GM12865 (cell line): ENCODE measurements at places on chromosomes 2 and 18.
A peak's percentile ranks its signal among the peaks of the same experiment; 100 is the strongest.

- DNase-seq = no peak
Measured at GRCh38 chr2:47488870-47489584, 86.1 kb downstream of the MSH2 start.

- peak; percentile 80 for DNase-seq
Measured at GRCh38 chr2:230537531-230537976, 121.6 kb downstream of the SP100 start.

GRCh38 chr18:22609642-22610041 is 191.9 kb upstream of the CTAGE1 start:
- no peak for DNase-seq

DNA sequence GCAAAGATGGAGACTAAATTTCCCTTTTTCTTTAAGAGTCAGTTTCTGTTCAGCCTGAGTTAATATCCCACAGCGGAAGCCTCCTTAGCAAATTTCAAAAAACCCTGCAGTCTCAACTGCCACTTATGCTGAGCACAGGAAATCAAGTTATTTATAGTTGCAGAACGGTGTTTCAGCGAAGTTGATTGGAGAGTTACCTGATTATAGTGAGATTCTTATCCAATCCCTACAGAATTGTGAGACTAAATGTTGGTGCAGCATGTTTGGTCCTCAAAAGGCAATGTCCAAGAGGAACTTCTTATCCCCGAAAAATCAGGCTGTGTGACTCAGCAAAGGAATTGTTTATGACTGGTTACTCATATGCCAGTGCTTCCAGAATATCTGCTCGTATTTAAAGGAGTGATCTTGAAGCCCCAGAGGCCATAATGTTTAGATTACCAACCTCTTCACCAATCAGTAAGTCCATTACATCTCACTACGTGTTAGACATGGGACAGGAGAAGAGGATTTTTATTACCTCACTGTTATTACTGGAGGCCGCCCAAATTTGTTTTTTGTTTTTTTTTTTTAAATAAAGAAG is 67.9 kb downstream of the LRRFIP1 start:
- DNase-seq = peak; percentile 82

DNA sequence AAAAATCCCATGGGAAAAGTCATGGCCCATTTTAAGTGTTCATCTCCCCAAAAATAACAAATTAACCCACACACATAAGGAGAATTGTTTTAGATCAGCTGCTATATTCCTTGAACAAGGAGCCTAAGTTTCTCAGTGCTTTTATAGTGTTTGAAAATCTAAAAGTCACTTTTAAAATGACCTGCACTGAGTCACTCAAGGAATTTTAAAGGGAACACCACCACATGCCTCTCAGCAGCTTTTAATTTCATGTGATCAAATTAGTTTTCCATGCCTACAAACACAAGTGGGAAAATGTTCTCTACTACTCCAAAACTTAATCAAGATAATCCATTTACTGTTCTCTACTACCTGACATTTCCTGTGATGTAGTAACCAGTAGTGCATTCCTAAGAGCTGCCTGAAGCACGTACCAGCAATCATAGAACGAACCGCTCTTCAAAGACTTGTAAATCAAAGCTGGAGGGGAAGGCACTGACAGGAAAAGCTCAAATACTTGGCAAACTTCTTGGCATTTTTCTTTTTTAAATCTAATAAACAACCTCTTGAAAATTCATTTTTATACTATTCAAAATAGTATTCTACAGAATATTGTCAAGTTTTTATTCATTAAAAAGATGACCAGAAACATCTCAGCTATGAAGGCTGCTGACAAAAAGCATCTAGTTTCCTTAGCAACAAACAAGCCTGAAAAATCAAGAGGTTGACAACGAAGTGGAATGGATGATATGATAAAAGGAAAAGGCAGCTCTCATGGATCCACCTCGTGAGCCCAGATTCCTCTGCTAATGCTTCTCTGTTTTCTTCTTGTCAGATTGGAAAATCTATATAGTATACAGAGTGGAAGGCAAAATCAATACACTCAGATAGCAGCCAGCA is 37.2 kb downstream of the LRPPRC start:
- DNase-seq = no peak

- no peak for DNase-seq
Measured at GRCh38 chr2:225937625-225938187, 538.2 kb downstream of the NYAP2 start.

DNA sequence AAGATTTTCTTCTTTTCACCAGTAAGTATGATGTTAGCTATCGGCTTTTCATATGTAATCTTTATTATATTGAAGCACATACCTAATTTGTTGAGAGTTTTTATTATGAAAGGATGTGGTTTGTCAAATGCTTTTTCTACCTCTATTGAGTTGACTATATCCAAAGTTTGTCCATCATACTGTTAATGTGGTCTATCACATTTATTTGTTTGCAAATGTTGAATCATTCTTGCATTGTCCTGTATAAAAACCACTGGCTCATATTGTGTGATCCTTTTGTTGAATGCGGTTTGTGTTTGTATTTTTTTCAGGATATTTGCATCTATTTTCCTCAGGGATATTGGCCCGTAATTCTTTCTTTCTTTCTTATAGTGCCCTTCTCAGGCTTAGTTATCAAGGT is 675.5 kb downstream of the NUP35 start:
- no peak for DNase-seq

GRCh38 chr2:105437708-105438103 is 38.9 kb upstream of the FHL2 start:
- DNase-seq = no peak

- no peak for DNase-seq
Measured at GRCh38 chr2:218722876-218723785, 12.5 kb downstream of the TTLL4 start.

- DNase-seq = no peak
Measured at GRCh38 chr18:44651478-44651877, 29.2 kb upstream of the SETBP1 start.

GRCh38 chr2:75396314-75396713 is 164.4 kb downstream of the EVA1A start:
- DNase-seq = no peak

DNA sequence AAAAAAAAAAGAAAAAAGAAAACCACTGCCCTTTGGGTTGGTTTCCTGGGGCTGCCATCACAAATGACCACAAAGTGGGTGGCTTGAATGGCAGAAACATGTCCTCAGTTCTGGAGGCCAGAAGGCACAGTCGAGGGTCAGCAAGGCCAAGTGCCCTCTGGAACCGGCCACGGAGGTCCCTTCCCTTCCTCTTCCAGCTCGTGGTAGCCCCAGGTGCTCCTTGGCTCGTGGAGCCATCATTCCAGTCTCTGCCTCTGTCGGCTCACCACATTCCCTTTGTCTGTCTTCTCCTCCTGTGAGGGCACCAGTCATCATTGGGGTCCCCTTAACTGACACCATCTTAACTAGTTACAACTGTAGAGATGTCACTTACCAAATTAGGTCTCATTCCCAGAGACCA is 8.5 kb upstream of the NFATC1 start:
- DNase-seq = no peak

DNA sequence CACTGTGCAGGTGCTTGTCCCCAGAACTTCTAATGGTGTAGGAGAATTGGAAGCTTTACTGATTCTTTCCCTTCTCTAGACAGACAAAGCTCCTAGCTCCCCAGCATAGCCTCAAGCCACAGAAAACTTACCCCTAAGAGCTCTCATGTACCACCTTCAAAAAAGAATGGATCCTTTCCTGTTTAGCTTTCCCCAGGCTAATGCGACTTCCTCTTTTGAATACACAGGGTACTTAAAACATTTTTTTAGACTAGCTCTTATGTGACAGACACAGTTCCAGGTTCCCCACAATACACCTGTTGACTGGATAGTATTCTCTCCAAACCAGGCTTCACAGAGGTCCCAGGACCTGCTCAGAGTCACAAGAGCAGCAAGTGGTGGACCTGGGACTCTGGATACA is 8.3 kb downstream of the CTAGE1 start:
- no peak for DNase-seq

- no peak for DNase-seq
Measured at GRCh38 chr18:49847524-49847923, 34.2 kb upstream of the ACAA2 start.

- no peak for DNase-seq
Measured at GRCh38 chr18:46718501-46719341, 38.1 kb downstream of the ST8SIA5 start.

GRCh38 chr2:217918308-217919024 is 84.3 kb downstream of the TNS1 start:
- peak; percentile 9 for DNase-seq

DNA sequence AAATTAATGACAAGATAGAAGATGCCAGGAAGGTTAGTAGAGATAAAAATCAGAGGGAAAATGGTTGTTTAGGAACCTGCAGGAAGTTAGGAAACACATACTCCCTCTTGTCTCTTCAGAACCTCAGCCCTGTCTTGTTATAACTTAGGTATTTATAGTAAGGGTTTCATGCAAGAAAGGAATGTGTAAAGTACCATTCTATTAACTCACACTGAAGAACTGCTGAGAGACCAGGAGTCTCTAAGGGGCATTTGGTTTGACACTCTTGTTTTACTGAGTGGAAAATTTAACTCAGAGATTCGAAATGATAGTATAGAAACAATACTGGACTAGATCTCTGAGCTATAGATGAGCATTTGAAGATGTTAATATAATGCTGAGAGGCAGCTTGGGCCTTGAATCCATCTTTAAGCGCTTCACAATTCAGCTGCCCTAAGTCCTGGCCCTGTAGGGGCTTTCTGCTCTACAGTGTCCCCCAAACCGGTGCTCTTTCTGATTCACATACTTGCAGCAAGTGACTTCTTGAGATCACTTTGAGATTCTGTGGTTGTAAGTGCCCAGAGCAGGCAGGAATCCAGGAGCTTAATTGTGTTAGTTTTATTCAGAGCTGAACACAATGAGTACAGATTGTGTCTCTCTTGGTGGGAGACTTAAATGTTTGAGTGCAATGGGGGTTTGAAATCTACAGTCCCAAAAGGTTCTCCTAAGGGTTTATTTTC is 235.0 kb upstream of the RGPD4 start:
- no peak for DNase-seq

DNA sequence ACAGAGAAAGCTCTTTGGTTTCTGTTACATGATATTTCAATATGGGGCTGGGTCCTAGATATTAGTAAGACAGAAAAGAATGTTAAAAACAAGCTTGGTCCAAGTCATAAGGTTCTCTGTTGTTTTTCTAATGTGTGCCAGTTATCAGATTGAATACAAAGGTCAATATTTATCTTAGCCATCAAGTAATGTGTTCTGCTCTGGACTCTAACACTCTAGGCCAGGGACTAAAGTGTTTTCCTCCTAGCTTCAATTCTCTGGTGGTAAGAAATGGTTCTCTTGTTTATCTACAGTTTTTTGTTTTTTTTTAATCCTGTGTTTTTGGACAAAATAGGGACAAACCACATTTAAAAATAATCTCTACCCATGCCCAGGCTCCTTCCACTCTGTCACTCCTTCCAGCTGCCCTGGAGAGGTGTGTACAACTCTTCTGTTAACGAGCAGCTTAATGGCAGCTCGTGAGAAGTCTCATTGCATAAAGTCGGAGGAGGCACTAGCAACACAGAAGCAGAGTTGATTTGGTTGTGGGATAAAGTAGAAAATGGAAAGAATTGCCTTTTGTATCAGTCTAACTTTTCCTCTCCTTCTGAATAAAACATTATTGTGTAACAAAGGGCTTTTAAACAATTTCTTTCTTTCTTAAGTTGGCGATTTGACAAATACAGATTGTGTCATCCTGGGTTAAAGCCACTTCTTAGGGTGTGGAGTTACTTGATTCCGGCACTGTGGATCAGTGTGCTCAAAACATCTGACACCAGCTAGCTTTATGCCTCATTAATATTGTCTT is 8.0 kb upstream of the SESTD1 start:
- no peak for DNase-seq

DNA sequence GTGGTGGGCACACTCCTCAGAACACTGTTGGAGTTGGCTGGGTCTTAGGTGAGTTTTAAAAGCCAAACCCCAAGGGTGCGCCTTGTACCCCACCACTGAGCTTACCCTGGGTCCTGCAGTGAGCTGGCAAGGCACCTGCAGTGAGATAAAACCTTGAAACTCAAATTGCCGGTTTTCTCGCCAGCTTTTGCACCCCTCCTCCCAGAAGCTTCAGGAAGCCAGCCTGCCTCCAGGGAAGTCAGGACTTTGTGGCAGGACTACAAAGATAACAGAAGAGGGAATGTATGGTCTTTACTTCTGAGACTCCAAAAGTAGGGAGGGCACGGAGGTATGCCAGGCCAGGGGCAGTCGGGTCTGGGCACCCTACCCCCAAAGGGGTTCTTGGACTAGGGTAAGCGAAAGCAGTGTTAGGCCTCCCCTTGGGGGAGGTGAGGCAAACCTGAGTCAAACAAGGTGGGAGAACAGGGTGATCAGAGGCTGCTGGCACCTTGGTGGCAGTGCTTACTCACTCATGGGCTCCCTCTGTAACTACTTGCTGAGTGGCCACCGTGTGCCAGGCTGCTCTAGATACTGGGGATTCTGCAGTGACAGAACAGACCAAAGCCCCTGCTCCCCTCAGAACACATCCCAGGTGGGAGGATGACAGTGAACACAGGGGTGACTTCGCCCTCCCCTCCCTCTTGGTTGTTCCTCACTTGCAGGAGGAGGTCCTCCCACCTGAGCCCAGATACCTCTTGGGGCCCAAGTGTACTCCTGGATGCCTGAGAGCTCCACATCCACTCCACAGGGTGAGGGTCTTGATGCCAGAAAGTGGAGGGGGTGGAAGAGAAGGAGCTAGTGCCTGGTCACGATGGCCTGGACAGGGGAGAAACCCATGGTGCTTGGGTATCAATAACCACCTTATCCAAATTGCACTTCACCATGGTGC is 69.3 kb upstream of the RGPD5 start:
- no peak for DNase-seq

DNA sequence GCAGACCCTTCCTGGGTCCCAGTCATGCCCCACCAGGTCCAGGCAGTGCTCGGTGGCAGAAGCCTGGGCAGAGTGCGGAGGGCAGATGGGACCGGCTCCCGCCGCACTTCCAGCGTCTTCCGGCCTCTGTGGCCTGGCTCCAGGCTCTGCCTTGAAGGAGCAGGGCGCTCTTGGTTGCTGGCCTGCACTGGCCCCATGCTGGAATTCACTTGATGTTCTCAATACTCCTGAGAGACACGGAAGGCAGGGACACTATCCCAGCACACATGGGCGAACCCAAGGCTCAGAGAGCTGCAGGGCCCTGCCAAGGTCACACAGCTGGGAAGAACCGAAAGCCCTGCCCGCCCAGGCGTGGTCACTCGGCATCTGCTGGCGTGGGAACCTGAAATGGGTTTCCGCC is 87.6 kb upstream of the ODC1 start:
- DNase-seq = no peak

GRCh38 chr2:153622285-153622684 is 143.7 kb upstream of the RPRM start:
- no peak for DNase-seq

DNA sequence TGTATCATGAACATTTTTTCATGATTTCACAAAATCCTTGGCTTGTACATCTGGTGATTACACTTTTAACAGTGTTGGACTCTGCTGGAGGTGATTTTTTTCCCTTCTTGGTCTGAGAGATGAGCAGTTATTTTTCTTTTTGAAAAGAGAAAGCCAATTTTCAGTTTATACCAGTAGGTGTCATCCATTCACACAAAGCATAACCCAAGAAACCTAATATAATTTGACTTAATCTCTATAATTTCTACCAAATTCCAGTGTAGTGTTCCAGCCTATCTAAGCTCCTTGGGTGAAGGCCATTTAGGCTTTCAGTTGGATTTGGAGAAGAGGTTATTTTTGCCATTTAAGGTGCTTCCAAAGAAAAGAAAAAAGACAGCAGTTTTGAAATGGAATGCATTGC is 7.7 kb upstream of the ICOS start:
- DNase-seq = no peak

GRCh38 chr2:207260947-207261346 is 95.2 kb upstream of the KLF7 start:
- DNase-seq = no peak
